ENCODE measurements at places on chromosomes 5 and 9. TPM values are rescaled to one million over a fixed set of nuclear protein-coding genes. Genes with fewer than 3 reads are reported as not detected.

Gene LIX1
- total RNA-seq = 0.26 TPM

GRCh38 chr9:126805554-126806262 is 868 bp downstream of the ZBTB43 start:
- no peak for DNase-seq

DNA sequence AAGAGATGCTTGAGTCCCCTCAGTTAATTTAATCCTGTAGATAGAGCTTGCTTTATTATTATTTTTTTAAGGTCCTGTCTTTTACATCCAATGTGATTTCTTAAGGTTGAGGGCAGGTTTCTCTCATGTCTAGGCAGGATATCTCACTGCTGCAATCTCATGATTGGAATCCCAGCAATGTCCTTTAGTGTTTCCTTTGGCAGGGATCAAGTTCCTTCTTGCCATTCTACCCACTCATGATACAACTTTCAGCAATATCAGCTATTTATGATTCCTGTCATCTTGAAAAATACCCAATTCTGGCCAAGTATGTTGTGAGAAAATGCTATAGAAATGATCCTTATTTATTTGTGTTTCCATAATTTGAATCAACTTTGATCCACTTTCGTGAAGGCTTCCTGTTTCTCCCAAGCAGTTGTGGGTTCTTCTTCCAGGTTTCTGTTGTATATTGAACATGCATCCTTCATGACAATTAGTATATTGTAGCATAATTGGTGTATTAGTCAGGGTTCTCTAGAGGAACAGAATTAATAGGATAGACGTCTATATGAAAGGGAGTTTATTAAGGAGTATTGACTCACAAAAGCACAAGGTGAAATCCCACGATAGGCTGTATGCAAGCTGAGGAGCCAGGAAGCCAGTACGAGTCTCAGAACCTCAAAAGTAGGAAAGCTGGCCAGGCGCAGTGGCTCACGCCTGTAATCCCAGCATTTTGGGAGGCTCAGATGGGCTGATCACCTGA is 18.4 kb upstream of the VPS13A start:
- no peak for DNase-seq

DNA sequence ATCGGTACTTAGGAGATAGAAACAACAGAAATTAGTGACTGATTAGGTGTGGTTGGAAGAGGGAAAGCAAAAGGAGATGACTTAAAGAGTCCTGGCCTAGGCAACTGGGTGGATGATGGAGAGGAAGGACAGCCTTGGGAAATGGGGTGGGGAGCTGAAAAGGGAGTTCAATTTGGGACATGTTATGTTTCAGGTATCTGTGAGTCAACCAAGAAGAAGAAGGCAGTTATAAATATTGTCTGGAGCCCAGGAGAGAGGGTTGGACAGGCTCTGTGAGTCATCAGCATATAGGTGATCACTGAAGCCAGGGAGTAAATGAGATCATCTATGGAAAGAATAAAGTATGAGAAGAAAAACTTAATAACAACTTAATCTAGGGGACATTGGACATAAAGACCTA is 357.7 kb downstream of the NPR3 start:
- DNase-seq = no peak

GRCh38 chr5:81393783-81394718 is at the start of gene ACOT12:
Gene ACOT12 (minus strand): TSS chr5:81394134. CDS start chr5:81394114, 20 bp downstream.
- DNase-seq = peak; percentile 71

GRCh38 chr9:94147776-94148175 is 63.5 kb downstream of the PTPDC1 start:
- DNase-seq = no peak

GRCh38 chr5:65290677-65291076 is 191.0 kb downstream of the ADAMTS6 start:
- no peak for DNase-seq
